Fibroblast of mammary gland (primary cell): ENCODE measurements at places on chromosomes 7 and 10.

- DNase-seq = no peak
Observed at GRCh38 chr7:133820584-133820983, 306.6 kb upstream of the LRGUK start.

- DNase-seq = peak; percentile 62
Observed at GRCh38 chr10:6409971-6410643, 170.0 kb downstream of the PRKCQ start.

DNA sequence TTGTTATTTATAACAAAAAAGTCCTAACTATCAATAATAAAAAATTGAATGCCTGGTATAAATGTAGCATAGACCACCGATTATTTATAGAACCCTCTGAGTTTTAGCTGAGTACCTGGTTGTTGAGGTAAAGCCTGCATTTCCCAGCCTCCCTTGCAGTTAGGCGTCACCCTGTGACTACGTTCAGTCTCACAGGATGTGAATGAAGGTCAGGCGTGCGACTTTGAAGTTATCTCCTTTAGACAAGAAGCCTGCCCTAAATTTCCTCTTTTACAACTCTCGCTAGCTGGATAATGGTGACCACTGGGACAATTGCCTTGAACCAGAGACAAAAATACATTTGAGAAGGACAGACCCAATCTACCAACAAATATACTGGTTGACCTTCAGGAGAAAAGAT lies 67.5 kb upstream of the TES start:
- DNase-seq = no peak

- no peak for DNase-seq
Observed at GRCh38 chr10:132817701-132818211, 31.8 kb upstream of the NKX6-2 start.

GRCh38 chr7:14551310-14551709 lies 351.2 kb downstream of the DGKB start:
- DNase-seq = no peak
